ENCODE measurements at places on chromosomes 11 and 22.

DNA sequence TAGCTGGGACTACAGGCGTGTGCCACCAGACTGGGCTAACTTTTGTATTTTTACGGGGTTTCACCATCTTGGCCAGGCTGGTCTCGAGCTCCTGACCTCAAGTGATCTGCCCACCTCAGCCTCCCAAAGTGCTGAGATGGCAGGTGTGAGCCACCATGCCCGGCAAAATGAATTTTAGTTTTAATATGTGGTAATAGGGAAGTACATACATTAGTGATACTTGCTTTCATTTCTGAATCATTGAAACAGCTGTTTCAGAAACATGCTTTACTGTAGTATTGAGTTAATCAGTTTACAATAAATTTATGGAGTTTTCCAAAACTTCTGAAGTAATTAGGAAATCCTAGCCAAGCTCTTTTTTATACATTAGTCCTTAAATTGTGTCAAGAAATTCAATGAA, 15.6 kb downstream of the PCF11 start:
- no peak for DNase-seq

- DNase-seq, result no peak
Measured at GRCh38 chr11:60947700-60948099, 4.3 kb downstream of the SLC15A3 start.

GRCh38 chr11:72220696-72221363, 3.7 kb upstream of the INPPL1 start:
- peak; percentile 47 for DNase-seq

DNA sequence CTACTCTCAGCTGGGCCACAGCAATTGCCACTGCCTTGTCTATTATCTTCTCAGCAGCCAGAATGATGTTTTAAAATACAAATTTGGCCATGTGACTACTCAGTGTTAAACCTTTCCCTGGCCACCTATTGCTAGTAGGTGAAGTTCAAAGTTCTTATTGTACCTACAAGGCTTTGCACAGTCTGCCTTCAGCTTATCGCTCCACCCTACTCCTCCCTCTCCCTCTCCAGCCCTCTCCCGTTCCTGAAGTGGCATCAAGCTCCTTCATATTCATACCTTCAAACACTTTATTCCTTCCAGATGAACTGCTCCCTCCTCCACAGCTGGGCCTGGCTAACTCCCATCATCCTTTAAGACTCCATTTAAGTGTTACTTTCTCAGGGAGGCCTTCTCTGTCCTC, 37.3 kb downstream of the OR10A6 start:
- no peak for DNase-seq

DNA sequence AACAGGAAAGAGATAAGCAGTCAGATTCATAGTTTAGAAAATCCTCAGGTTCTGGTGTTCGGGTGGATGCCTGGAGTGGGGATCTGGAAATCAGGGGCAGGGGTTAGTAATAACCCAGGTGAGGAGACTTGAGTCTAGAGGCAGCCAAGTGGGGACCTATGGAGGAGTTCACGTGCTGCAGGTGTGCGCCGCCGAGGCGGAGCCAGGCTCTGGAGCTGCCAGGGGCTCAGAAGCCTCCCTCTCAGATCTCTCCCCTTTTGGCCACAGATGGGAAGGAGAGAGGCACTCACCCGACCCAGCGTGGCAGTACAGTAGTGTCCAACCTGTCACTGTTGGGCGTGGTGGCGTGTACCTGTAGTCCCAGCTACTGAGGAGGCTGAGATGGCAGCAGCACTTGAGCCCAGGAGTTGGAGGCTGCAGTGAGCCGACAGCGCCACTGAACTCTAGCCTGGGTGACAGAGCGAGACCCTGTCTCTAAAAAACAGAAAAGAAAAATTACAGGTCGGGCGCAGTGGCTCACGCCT, 27.5 kb downstream of the TXN2 start:
- no peak for DNase-seq

- DNase-seq, result no peak
Measured at GRCh38 chr11:60265373-60266214, 14.9 kb upstream of the MS4A4A start.

DNA sequence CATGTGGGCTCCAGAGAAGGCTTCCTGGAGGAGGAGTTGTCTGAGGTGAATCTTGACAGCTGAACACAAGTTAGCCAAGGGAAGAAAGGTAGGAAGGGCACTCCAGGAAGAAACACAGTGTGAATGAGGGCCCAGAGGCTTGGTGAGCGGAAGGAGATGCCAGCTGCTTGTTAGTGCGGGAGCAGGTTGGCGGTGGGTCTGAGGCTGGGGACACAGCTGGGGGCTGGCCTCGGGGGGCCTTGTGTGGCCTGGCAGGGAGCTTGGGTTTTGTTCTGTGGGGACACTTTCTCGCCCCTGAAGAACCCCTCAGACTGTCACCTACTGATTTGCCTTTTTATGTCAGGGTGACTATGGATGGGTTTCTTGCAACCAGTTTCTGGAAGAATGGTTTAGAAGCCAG, 160.0 kb downstream of the ST3GAL4 start:
- no peak for DNase-seq

GRCh38 chr11:47399860-47400767, 8.3 kb upstream of the SLC39A13 start:
- DNase-seq, result no peak

- DNase-seq, result no peak
Measured at GRCh38 chr22:40493441-40493840, 123.0 kb downstream of the SGSM3 start.

GRCh38 chr22:40033586-40034380, 39.0 kb downstream of the FAM83F start:
- DNase-seq, result no peak

- DNase-seq, result no peak
Measured at GRCh38 chr22:42811459-42811858, 45.6 kb downstream of the ARFGAP3 start.

- no peak for DNase-seq
Measured at GRCh38 chr11:1908618-1909017, 10.9 kb upstream of the TNNT3 start.

DNA sequence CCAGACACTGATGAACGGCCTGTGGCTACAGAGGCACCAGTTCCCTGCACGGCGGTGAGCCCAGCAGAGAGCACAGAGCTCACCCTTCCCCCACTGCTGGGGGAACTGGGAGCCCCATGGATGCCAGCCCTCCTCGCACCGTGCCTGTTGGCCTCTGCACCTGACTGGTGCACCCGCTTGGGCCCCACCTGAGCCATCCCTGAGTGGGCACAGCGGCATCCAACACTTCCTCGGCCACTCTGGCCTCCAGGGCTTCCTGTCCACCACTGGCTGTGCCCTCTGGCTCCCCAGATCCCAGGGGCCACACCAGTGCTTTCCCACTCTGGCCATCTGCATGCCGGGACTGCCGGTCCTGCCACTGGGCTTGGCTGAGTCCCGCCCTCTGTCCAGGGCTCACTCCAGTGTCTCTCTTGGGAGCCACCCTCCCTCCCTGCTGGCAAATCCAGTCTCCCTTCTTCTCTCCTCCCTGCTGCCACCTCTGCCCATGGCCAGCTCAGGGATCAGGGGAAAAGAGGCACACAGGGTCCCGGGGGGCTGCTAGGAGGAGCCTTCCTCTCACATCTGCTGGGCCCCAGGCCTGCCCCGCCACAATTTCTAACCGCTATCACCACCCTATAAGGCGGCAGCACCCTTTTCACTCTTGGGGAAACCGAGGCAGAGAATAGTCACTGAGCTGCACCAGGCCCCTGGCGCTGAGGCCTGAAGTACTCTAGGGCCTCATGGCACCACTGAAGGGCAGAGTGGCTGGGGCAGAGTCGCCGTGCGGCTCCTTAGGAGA, 33.0 kb downstream of the GNB1L start:
- peak; percentile 25 for DNase-seq

- DNase-seq, result peak; percentile 70
Measured at GRCh38 chr22:20258584-20259326, 9.4 kb downstream of the RTN4R start.

- peak; percentile 18 for DNase-seq
Measured at GRCh38 chr22:47294222-47294532, 531.7 kb downstream of the TBC1D22A start.

DNA sequence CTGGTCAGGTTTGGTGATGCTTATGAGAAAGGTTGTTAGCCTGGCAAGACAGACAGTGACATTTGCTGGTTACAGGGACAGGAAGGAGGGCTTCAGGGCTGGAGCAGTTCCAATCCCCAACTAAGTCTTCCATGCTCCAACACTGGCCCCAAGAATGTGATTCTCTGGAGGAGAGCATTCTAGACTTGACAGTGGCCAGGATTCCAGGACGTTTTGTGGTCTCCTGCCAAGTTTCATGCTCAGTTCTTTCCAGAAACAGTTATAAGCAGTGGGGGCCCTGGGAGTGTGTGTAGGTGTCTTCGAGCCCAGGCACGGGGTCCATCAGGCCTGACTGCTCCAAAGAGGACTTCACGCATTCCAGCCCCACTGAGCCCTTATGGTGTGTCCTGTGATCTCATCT, 8.9 kb upstream of the GRK3 start:
- no peak for DNase-seq

DNA sequence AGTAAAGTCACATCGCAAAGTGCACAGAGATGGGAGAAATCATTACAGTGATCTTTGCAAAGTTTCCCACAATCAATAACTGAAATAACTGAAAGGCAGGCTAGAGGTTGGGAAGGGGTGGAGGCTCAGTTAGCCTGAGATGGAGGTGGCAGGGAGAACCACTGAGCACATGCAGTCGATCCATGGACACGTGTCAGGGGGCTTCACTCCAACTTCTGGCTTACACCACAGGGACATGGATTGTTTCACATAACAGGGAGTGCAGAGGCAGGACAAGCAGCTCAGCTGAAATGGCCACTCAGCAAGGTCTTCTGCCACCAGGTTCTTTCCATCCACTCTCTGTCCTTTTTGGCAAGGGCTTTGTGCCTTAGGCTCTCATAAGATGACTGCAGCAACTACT, 35.1 kb upstream of the MICAL2 start:
- DNase-seq, result no peak

GRCh38 chr11:126545057-126545555, 189.6 kb downstream of the ST3GAL4 start:
- DNase-seq, result no peak

DNA sequence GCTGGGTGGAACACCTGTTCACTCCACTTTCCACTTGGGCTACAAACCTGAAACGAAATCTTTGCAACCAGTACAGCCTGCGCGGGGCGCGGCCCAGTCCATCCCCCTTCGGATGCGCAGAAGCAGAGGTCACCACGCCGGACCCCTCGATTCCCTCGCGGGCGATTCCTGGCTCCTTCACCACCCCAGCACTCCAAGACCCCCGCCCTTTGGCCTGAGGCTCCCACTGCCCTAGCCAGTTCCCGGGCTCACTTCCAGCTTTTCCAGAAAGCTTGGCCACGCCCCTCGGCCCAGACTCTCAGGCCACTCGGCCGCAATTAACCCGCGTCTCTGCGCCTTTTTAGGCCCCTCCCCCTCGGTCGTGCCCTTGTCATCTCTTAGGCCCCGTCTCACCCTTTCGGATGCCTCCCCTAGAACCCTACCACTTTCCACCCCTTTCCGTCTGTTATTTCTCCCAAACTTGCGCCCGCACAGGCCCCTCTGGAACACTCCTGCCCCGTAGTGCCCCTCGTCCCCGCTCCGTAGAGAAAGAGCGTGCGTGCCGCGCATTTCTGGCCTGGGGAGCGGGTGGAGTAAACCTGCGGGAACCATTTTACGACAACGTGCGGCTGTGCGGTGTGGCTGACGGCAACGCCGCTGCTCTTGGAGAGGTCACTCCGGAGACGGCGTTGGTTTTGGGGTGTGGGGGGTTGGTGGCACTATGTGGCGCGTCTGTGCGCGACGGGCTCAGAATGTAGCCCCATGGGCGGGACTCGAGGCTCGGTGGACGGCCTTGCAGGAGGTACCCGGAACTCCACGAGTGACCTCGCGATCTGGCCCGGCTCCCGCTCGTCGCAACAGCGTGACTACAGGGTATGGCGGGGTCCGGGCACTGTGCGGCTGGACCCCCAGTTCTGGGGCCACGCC, at the start of gene DLAT:
DLAT (plus strand) TSS at position 636 of the 906 bp plus-strand sequence; CDS start at position 701, 65 bp downstream.
- peak; percentile 90 for DNase-seq

DNA sequence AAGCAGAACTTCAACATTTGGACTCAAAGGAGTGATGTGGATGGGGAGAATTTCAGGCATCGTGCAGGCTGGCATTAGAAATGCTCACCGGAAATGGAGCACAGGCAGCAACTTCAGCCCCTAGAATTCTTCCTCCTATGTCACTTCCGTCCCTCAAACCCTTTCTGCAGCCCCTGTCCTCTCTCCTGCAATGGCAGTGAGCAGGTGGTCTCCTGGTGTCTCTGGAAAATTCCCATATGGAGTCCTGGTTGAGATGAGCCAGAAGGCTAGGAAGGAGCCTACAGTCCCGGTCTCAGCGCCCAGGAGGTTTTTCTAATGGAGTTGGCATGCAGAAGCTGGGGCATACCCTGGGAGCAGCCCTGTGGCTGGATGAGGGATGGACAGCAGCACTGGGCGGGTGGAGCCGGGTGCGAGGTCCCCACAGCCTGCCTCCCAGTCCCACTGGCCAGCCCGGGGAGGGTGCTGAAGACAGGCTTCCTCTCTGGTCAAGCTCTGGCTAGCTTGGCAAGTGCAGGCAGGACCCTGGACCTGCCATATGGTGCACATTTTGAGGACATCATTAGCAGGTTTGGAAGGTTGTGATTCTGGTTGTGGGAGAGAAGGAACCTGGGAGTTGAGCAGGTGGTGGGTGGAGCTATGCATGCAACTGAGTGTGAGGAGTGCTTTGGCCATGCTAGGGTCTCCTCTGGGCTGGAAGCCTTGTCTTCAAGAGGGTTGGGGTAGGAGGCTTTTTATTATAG, 59.8 kb upstream of the B3GAT1 start:
- no peak for DNase-seq

DNA sequence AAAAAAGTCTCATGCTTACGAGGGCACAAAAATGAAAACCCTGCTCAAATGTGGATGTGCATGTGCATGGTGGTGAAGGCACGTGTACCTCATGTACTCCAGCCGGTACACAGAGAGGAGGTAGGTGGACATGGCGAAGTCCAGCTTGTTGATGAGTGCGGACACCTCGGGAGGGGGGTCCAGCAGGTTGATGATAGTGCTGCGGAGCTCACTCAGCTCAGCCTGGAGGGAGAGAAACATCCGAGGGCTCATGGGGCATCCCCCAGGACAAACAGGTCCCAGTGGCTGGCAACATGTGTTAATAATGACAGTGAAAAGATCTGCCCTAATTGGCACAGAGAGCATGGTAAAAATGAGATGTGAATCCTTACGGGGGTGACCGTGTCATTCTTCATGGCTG, 9.2 kb upstream of the SERPIND1 start:
- DNase-seq, result no peak

- no peak for DNase-seq
Measured at GRCh38 chr11:78651136-78651775, 76.6 kb upstream of the NARS2 start.

GRCh38 chr22:46433318-46433717, 97.8 kb downstream of the TRMU start:
- no peak for DNase-seq

All from activated CD8-positive, alpha-beta memory T cell treated with anti-CD3 and anti-CD28 coated beads, Interleukin-2, amount 50 U/mL, for 48 hours (primary cell).